ENCODE measurements at places on chromosomes 11 and 22.

DNA sequence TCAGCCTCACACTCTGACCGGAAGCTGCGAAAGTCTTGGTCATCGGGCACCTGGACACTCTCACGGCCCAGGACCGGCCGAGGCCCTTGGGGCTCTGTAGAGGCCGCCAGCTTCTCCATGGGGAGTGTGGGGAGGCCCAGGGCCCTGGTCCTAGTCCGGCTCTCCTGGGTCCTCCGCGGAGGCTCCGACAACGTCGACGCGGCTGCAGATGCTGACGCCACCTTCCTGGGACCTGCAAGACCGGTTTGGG, 12.9 kb downstream of the STARD10 start:
- DNase-seq: no peak

DNA sequence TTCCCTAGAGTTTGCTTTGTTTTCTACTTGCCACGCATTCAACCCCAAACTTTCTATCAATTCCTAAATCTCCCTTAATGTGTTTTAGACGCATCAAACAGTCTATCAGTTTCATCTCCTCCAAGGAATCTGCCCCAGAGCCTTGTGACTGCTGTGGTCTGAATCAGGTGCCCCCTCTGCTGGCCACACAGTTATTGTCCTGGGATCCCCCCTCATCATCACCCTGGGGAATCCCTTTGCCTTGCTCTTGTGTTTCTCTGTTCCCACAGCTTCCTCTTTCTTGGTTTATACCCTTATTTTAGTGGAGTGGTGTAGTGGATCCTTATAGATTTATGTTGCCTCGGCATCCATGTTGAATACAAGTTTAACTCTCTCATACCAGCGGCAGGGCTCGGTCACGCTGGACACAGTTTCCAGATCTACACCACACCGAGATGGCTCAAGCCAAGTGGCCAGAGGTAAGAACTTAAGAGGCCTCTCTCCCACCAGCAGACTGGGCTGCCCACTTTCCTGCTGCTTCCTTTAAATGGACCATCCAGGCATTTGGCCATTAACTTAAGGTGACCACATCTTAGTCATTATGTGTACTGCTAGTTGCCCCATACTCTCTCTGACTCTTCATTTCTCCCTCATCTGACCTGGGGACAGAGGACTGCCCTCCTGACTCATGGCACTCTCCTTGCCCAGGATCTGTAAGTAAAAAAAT, 8.2 kb downstream of the UPB1 start:
- peak; percentile 47 for DNase-seq

DNA sequence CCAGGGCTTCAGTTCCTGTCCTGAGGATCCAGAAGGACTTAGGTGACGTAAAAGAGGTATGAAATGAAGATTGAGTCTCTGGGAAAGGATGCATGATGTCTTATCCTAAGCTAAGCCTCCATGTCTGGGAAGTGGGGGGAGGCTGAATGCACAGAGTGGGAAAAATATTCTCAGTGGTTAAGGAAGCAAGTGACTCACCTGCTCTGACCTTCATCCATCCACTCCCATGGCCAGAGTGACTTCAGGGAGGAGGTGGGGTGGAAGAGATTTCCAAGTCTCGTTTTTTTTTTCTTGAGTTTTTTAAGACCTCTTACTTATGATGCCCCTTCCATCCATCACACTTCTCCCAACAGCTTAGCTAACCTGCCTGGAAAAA, 32.5 kb upstream of the POLD3 start:
- DNase-seq: no peak

DNA sequence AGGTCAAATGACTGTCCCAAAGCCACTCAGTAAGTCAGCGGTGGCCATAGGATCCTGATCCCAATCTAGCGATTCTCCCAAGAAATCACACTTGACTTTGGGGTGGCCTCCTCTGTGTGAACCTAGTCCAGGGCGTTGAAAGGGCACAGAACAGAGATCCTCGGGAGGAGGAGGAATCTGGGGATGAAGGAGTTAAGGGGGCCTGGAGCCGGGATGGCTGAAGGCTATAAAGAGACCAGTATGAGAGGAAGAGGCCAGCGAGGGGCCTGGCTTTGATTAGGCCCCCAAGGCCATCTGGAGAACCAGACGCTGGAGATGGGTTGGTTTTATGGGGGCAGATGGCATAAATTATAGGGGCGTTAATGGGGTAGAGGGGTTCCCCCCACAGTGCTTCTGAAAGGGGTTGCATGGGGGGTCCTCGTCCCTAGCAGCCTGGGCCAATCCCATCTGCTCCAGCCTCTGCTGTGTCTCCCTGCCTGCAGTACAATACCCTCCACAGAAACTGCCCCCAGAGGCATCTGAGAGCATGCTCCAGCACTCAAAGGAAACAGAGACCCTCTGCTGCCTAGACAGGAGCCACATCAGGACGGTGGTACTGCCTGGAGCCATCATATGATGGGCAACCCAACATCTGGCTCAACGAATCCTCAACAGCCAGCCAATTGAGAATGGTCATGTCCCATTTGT, 35.2 kb upstream of the TRIM29 start:
- DNase-seq: peak; percentile 3

- no peak for DNase-seq
Measured at GRCh38 chr11:108196901-108197300, 25.5 kb downstream of the NPAT start.

GRCh38 chr11:101478587-101479369, 105.0 kb downstream of the TRPC6 start:
- DNase-seq: no peak

- DNase-seq: no peak
Measured at GRCh38 chr11:76577226-76577920, 93.2 kb downstream of the LRRC32 start.

GRCh38 chr11:101705972-101706371, 122.2 kb upstream of the TRPC6 start:
- DNase-seq: no peak

DNA sequence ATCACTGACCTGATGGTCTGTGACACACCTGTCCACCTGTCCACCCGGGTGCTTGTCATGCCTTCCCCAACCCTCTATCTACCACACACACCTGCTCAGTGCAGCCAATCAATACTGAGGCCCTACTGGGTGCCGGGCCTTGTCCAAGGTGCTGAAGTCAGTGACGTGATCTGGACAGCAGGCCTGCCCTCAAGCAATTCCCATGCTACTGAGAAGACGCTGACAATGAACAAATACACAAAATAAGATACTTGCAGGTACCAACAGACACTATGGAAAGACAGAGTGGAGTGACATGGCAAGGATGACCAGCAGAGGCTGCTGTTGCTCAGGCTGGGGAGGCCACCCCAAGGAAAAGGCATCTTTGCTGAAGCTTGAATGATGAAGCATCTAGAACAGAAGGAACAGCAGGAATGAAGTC, 21.2 kb downstream of the PLAAT3 start:
- no peak for DNase-seq

- DNase-seq: no peak
Measured at GRCh38 chr11:22559416-22559815, 66.2 kb downstream of the FANCF start.

Measured in activated CD4-positive, alpha-beta T cell treated with anti-CD3 and anti-CD28 coated beads for 1 hour (primary cell).